ENCODE measurements at places on chromosomes 12 and 14.

- DNase-seq = no peak
Measured at GRCh38 chr14:101729382-101729781, 32.1 kb upstream of the PPP2R5C start.

- DNase-seq = no peak
Measured at GRCh38 chr12:32431025-32431424, 31.7 kb downstream of the FGD4 start.

DNA sequence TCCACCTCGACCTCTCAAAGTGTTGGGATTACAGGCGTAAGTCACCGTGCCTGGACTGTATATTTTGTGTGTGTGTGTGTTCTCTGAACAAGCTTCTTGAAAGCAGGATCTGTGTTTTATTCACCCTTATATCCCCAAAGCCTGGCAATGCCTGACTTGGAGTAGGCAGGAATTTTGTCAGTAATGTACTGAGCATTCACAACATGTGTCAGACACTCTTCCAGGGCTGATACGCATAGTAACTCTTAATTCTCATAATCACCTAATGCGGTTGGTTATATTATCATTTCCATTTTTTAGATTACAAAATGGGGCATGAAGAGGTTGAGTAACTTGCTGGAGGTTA lies 50.4 kb upstream of the PLEKHG3 start:
- no peak for DNase-seq

GRCh38 chr14:102375119-102375518 lies 12.4 kb downstream of the TECPR2 start:
- no peak for DNase-seq

- no peak for DNase-seq
Measured at GRCh38 chr12:8907513-8907912, 6.8 kb upstream of the PHC1 start.

DNA sequence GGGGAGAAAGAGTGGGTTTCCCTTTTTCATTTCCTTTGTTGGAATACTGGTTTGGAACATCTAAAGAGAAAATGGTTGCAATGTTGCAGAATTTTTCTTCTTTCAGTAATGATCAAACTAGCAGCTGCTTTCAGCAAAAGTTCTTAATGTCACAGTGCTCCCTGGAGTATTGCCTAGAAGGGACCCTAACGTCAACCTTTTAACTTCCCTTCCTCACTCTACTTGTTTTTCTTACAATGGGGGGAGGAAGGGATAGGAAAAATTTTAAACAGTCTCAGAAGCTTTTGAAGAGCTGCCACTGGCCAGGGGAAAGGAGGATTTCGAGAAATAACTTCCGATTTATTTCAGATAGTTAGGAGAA lies 521.8 kb downstream of the MED13L start:
- DNase-seq = no peak

DNA sequence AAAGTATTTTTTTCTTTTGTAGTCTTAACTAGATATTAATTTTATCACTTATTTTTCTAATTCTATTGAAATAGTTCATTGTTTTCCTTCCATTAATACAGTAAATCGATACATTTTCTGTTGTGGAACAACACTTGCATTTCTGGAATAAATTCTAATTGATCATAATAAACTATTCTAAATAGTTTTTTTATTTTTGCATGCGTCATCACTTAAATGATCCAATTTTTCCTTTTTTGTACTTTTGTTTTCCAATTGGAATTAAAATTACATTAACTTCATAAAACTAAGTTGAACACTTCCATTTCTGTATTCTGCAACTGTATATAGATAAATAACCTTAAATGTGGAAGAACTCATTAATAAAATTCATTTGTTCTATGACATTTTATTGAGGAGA lies 202.5 kb downstream of the KCNC2 start:
- DNase-seq = no peak

DNA sequence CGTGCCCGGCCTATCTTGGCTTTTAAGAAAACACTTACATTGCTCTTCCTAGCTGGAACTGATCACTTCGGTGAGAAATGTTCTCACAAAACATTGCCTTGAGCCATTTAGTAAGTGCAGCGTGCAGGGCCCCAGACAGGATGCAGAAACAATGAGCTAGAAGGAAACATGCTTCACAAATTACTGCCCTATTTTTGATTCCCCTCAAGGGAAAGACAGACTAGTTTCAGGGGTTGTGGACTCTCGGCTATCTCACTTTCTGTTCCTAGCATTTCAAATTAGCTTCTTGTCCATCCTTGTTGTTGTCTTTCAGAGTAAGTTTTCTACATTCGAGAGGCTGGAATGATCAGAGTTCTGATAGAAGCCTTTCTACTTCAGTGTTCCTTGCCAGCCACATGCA lies 21.6 kb downstream of the TGFB3 start:
- DNase-seq = no peak

GRCh38 chr12:57069523-57069922 lies 9.1 kb downstream of the NEMP1 start:
- DNase-seq = peak; percentile 42

DNA sequence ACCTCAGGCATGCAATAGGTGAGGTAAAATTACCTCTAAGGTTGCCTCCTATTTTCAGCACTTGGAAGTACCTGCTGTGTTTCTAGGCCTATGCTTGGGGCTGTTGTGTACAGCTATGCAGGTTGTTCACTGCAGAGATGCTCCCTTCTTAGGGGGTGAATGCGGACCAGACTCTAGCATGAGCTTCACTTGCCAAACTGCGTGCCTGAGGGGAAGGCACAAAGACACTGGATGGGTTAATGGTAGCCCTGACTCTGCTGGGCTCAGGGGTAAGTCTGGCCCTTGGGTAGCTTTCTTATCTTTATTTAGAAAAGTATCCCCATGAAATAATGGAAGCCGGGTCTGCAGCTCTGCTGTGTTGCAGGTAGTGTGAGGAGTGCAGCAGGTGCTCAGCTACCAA lies 35.7 kb downstream of the B4GALNT3 start:
- no peak for DNase-seq

DNA sequence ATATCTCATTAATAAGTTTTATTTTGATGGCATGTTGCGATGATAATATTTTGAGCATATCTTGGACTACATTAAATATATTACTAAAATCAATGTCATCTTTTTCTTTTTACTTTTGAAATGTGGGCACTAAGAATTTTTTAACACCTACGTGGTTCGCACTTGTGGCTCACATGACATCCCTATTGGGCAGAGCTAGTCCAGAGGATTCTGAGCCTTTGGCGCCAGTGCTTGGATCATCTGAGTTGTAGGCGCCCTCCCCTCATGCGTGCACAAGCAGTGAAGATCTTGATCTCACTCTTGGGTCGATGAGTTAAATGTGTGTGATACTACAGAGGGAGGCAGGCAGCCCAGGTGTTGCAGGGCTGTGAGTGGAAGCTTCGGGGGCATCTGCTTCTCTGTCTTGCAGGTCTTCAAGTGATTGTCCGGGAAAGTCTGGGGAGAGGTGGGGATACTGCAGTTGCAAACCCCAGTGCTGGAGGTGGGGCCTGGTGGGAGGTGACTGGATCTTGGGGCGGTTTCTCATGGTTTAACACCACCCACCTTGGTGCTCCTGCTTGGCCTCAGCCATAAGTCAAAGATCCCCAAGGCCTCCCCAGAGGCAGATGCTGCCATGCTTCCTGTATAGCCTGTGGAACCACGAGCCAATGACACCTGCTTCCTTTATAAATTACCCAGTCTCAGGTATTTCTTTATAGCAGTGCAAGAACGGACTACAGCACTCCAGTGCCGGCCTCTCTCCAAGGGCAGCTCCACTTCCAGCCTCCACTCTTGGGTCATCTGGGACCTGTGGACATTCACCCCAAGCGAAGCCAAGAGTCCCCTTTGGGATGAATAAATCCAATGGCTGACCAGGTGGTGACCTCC lies 46.1 kb upstream of the PPP2R5C start:
- DNase-seq = no peak

DNA sequence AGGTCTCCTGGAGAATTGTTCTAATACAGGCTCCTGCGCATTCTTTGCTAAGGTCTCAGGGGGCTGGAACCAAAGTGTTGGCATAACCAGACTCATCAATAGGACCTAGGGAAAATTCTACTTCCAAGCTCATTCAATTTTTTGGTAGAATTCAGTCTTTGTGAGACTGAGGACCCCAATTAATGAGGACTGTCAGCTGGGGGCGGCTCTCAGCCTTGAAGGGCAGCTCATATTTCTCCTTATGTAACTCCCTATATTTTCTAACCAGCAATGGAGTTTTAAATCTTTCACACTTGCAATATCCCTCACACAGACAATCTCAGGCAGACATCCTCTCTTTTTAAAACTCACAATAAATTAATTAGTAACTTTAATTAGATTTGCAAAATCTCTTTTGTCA lies 476.4 kb upstream of the LRFN5 start:
- no peak for DNase-seq

DNA sequence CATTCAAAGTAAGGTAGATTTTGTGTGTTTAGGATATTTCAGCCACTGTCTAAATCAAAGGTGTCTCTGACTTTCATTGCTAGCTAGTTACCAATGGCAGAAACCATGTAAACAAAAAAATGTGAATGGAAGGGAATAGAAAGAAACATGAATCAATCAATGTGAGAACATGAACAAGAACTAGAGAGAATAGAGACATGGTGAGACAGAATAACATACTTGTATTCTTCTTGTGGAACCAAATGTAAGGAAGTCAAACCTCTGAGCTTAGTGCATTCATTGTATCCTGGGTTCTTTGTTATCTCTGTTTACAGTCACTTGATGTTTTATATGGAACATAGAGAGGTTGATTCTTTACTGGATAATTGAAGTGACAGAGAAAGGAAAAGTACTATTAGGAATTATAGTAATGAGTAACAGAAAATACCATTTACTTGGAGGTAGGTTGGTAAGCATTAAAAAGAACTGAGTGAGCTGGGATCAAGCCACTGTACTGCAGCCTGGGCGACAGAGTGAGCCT lies 2.6 kb upstream of the WNK1 start:
- no peak for DNase-seq

DNA sequence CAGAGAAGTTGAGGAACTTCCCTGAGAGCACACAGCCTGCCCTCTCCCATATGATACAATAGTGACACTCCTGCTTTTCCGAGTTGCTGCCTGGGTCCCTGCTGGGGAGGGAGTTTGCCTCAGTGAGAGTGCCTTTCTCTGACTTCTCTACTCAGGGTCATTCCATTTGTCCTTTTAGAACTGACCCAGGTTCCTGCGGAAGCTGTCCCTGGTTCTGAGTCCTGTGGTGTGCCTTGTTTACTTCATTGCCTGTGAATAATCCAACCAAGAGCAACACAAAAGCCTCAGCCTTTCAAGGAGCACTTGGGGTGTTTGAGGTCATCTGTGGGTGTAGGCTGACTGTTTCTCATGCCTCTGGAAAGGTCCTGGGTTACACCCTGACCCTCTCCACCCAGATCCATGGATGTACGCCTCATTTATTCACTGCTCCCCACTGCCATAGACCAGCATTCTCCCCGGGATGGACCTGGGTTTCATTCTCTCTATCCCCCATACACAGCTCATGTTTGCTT lies 13.6 kb downstream of the SERPINA1 start:
- no peak for DNase-seq

DNA sequence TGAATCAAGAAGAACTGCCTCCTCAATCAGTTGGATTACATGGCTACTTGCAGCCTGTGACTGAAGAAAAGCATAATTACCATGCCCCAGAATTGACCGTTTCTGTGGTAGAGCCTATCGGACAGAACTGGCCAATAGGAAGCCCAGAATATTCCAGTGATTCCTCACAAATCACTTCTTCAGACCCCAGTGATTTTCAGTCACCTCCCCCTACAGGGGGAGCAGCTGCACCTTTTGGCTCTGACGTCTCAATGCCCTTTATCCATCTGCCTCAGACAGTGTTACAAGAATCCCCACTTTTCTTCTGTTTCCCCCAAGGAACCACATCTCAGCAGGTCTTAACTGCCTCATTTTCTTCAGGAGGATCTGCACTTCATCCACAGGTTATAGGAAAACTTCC lies 80.8 kb downstream of the RAD52 start:
- no peak for DNase-seq

- peak; percentile 71 for DNase-seq
Measured at GRCh38 chr14:81594012-81594411, 60.4 kb upstream of the SEL1L start.

GRCh38 chr12:124397807-124398577 lies 103.1 kb downstream of the RFLNA start:
- no peak for DNase-seq

DNA sequence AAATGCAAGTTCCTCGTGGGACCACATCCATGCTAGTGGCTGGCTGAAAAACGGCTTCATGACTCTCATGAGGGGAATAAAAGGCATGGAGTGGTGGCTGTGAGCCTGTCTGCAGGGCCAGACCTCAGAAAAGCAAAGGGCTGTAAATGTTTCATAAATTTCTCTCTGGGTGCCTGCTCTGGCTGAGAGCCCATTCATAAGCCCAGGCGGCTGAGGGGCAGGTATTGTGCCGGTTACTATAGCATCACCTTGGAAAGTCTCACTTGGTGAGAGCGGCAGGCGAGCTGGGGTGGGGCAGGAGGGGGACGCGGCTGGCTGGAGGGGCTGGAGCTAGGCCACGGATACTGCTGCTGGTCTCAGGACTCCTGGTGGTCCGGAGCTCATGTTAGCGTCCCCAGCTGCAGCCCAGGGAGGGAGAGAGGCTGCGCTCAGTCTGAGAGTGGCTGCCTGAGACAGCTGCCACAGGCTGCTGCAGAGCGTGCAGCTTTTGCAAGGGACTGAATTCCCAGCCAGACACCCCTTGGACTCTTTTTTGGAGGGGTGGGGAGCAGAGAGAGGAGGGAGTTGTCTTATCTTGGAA lies at the start of gene SLC17A8:
Gene SLC17A8, plus strand, starts transcription at position 431 of the 580 bp plus-strand sequence. CDS start 318 bp downstream, outside the sequence.
- no peak for DNase-seq

- DNase-seq = peak; percentile 76
Measured at GRCh38 chr14:102184316-102185035, 44.8 kb downstream of the WDR20 start.

DNA sequence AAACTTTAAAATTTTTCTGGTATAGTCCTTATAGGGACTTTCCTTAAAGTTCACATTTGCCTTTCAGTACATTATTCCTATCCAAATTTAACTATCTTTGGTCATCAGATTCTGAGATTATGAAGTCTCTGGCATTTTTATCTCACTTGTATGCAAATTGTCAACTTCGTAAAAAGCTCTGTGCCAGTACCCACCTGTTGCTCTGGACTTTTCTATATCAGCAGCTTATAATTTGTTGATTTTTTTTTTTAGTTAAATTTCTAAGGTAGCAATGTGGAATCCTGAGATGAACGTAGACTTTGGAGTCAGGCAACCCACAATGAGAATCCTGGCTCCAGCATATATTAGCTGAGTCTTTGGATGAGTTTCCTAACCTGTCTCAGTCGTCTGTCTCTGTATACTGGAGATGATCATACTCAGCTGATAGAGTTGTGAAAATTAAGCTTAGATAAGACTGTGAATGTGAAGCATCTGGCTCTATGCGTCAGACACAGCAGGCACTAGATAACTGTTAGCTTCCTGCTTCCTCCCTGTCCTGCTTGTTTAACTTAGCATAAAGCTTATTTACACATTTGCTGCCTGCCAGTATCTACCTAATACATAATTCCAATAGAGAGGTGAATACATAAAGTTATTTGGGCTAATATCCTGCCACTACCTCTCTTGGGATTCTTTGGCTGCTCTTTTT lies 59.8 kb downstream of the MARK3 start:
- DNase-seq = no peak

GRCh38 chr12:75437564-75437963 lies 43.0 kb upstream of the GLIPR1 start:
- DNase-seq = no peak

- no peak for DNase-seq
Measured at GRCh38 chr12:126950266-126950665, 1316.7 kb upstream of the TMEM132C start.

Measured in hippocampal formation (tissue), 2 donors.